ENCODE measurements at places on chromosomes 16 and 17.

GRCh38 chr17:2385240-2386210, 15.3 kb downstream of the MNT start:
- no peak for DNase-seq

GRCh38 chr17:69320210-69320907, 6.6 kb downstream of the ABCA5 start:
- DNase-seq: no peak

DNA sequence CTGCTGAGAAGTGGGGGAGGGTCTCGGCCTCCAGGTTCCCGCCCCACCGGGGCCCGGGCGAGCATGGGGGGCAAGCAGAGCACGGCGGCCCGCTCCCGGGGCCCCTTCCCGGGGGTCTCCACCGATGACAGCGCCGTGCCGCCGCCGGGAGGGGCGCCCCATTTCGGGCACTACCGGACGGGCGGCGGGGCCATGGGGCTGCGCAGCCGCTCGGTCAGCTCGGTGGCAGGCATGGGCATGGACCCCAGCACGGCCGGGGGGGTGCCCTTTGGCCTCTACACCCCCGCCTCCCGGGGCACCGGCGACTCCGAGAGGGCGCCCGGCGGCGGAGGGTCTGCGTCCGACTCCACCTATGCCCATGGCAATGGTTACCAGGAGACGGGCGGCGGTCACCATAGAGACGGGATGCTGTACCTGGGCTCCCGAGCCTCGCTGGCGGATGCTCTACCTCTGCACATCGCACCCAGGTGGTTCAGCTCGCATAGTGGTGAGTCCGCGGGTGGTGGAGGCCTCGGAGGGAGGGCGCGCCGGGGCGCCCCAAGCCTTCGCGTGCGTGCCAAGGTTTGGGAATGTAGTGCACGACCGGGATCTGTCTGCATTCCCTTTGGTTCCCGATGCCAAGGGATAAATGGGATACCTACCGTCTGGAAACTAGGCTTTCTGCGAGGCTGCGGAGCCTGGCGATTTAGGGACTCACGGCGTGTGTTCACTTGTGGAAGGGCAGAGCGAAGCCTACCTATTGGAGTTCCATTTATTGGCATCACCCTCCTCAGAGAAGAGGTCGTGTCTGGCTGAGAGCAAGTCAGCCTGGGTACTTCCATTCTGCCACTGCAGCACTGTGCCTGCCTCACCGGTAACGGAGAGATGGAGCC, 1.0 kb downstream of the ZNRF1 start:
- DNase-seq: peak; percentile 42

DNA sequence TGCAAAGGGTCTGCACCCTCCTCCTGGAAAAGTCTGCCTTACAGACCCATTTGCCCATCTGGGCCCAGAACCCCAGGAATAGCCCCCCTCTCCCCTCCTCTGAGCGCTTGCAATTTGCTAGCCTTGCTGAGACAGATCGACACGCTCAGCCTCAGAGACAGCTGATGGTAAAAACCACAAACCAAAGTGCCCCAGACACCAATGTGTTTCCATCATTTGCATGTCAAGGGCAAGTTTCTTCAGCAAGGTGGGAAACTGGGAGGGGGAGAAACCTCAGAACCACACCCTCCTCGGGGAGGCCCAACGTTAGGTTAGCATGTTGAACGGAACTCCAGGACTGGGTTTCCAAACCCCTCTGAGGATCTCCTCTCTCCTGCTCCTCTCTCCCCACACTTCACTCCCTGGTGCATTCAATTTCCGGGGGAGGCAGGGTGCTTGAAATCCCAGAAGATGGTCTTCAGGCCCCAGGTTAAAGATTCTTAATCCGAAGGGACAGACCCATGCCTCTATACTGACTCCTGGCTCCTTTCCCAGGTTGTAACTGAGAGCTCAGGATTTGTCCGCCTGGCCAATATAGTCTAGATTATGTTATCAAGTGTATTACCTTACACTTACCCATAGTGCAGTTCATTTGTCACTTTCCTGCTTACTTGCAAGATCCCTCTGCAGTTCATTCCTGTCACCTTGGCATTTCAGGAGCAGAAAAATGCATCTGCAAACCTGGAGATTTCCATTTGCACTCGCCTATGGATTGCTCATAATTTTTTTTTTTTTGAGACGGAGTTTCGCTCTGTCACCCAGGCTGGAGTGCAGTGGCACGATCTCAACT, 1.3 kb upstream of the CUEDC1 start:
- DNase-seq: no peak

GRCh38 chr16:19219836-19220235, 51.8 kb downstream of the SYT17 start:
- no peak for DNase-seq

DNA sequence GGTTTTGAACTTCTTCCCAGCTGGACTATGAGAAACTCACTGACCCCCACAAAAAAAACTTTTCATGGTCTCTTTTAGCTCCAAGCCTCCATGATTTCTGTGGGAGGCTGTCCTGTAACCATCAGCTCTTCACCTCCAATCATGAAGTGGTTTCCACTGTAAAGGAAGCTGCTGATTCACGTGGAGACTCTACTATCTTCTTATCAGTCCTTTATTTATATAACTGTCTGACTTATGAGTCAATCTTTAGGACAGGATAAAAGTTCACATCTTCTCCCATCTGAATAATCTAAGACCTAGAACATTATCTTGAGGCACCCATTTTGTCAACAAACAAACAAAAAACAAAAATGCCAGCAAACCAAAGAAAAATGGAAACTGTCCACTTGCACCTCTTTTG, 409.9 kb downstream of the SLC39A11 start:
- DNase-seq: no peak

DNA sequence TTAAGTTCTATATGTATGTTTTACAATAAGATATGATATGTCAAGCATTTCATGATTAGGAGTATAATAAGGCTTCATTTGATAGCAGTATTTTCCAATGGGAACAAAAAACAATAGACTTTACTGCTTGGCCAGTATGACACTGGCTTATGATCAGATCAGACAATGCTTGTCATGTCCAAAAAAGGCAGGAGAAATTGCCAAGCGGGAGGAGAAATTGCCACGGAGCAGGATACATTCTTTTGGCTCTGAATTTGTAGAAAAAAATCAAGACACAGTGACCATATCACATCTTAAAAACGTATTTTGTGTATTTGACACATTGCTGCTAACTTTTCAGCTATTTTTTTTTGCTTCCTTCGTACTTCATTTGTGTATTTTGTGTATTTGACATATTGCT, 404.1 kb downstream of the CNTNAP4 start:
- no peak for DNase-seq

GRCh38 chr17:55368706-55369105, 52.9 kb downstream of the MMD start:
- no peak for DNase-seq

GRCh38 chr17:64661976-64662773, at the start of gene SMURF2:
SMURF2 (minus strand) TSS chr17:64662307; CDS start chr17:64661880, 427 bp downstream.
- peak; percentile 89 for DNase-seq

DNA sequence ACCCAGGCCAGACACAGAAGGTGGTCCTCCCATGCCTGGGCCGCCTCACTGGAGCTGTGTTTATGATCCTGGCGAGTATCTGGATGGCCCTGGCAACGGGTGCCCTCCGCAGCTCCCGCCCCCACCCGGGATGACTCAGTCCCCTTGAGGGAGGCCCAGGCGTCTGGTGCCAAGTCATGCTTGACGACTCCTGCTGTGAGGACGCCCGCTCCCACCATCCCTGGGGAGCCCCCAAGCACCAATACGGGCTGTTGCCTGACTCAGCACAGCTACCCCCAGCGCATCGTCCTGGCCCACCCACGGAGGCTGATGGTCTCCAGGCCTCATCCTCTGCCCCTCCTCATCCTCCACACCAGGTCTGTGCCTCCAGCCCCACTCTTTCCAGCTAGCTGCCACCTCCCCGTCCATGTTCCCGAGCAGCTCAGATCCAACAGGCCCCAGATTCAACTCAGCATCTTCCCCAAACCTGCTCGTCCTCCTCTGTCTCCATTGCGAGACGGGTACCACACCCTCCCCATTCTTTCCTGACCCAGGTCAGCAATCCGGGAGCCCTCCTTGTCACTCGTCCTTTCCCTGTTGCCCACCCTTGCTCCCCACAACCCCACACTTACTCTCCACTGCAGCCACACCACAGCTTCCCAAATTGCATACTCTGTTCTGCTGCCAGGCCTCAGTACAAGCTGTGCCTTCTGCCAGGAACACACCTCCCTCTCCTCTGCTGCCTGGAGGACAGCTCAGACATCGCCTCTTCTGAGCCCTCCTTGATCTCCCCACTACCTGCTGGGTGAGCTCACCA, 2.6 kb downstream of the CAMKK1 start:
- peak; percentile 95 for DNase-seq

- no peak for DNase-seq
Measured at GRCh38 chr17:72423718-72424117, 302.9 kb downstream of the SOX9 start.

DNA sequence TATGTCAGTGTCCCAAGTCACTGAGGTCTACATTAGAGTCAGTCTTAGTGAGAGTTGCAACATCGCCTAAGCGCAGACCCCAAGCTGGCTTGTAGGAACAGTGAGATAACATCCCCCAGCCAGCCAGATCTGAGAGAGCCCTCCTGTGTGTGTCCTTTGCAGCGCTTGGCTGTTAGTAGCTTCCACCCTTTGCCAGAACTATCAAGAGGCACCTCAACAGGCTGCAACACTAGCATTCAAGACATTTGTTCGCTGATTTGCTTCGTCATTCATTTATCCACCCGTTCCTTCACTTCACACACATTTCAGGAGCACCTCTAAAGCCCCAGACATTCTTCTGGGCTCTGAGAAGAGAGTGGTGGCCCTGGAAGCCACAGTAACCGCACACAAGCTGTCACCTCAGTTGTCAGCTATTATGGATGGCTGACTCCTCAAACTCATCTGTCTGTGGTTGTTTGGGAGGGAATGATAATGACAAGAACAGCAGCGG, 289.6 kb downstream of the WWOX start:
- no peak for DNase-seq

DNA sequence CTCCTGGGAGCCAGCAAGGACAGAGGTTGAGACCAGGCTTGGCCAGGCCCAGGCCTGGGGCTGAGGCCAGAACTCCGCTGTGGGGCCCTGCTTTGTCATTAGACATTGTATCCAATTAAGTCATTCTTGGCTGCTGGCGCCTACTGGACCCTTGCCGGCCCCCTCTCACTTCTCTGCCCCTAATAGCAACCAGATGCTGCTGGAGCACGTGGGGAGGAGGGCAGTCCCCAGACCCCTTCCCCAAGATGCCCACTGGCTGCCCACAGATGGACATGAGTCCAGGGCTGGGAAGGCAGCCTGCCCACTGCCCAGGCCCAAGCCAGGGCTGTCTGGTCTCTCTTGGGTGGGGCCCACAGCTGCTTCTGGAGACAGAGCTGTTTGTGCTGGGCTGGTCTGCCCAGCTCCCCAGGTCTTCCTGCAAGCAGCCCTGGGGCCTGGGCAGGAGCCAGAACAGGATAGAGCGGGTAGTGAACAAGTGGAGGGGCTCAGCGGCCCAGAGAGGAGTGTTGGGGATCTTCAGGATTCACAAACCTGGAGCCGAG, 7.8 kb downstream of the PLXDC1 start:
- no peak for DNase-seq

- DNase-seq: no peak
Measured at GRCh38 chr17:28295677-28296578, 23.1 kb upstream of the TMEM97 start.

DNA sequence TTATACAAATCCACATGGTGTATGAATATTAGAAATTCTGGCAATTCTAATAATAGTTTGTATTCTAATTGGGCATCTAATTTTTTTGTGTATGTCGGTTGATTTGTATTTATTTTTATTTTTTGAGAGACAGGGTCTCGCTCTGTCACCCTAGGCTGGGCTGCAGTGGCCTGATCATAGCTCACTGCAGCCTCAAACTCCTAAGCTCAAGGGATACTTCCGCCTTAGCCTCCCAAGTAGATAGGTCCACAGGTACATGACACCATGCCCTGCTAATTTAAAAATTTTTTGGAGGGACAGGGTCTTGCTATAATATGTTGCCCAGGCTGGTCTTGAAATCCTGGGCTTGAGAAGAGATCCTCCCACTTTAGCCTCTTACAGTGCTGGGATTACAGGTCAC, 104.6 kb downstream of the TRIM37 start:
- no peak for DNase-seq

GRCh38 chr16:29310852-29311314, 95.6 kb downstream of the NPIPB11 start:
- DNase-seq: no peak

- DNase-seq: no peak
Measured at GRCh38 chr17:64496348-64496785, 487 bp downstream of the POLG2 start.

- DNase-seq: no peak
Measured at GRCh38 chr16:77541165-77541564, 106.3 kb upstream of the ADAMTS18 start.

DNA sequence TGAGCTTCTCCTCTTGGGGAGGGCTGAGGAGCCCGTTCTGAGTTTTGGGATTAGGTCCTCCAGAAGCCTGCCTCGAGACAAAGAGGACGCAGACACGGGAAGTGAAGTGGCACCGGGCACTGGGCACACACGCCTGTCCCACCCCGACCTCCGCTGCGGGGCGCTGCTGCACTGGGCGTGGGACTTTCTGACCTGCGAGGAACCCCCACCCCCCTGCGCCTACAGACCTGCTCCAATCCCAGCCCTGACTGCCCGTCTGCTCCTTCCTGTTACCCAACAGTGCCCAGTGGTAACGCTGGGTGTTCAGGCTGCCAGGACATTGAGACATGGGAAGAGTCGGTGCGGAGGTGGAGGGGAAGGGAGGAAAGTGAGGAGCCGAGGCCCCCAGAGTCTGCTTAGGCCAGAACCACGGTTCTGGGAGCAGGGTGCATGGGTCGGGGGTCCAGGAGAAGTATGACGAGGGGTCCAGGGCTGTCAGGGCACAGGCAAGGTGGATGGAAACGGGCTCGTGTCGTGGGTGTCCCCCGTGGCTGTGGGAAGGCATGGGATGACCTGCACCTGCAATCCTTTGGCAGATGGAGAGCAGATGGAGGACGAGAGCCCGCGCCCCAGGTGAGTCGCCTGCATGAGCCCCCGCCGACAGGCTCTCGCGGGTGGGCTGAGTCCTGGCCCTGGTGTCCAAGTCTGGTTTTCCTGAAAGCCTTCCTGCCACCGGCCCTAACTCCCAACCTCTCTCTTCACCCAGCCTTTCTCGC, 112.0 kb upstream of the CREBBP start:
- DNase-seq: no peak

DNA sequence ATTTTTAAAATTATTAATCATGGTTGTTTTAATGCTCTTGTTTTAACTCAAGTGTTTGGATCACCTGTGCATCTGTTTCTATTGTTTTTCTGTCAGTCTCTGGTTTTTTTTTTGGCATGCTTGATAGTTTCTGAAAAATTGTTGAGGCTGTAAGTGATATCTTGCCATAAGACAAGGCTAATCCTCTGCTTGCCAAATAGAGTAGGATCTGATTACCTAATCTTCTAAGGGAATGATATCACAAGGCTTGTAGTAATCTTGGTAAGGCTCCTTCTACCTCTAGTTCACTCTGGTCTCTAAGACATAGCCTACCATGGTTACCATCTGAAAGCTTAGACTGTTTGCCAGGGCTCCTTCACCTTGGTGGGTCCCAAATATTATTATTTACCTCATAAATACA, 81.0 kb downstream of the ATF7IP2 start:
- DNase-seq: no peak
